ENCODE measurements at places on chromosomes 2 and 18.

DNA sequence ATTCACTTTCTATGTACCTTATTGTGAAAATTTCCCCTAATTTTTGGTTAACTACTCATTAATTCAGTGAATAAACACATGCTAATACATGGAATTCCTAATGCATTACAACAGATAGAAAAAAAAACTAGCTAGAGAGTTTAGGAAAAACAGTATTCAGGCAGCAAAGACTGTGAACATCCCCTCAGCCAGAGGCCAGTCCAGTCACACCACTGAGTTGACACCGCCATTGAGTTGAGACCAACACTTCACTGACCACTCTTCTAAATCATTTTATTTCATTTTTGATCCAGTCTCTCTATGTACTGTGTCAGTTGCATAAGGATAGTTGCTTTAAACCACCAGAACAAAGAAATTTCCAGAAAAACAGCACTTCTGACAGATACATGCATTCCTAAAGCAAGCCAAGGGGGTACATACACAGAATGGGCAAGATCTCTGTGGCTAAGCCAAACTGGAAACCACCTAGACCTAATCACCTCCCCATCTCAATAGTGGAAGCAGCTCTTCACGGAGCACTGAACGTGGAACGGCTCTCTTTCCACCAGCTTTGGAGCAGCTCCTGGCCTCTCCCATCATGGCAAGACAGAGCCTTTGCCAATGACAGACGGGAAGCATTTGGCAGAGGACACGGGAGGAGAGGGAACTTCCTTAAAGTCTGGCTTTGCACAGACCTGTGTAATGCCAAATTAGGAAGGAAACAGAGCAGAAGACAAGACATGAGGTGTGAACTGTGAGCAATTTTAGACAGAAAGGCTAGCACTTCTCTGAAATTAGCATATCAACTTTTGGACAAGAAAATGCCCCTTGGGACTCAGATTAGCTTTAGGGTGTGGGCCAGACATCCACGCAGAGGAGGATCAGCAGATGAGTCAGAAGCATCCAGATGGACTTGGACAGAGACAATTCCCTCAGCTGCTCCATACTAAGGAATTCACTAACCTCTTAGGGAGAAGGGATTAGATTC lies 36.4 kb downstream of the CACNB4 start:
- DNase-seq = no peak

DNA sequence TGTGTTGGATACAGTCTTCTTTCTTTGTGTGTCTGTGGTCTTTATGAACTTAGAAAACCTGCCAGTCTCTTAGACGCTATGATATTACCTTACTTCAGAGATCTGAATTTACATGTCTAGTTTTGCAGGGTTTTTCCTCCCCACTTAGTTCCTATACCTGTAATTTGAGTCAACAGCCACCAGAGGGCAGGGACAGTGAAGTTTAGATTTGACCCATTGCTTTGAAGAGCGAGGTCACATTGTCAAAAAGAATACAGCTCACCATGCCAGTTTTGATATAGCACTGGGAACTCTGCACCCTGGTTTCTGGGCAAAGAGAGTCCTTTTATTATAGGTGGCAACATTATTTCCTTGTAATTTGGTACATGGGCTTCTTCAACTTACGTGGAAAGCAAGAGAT lies 102.3 kb downstream of the MAPK4 start:
- DNase-seq = no peak

- no peak for DNase-seq
Measured at GRCh38 chr18:61900504-61901281, 7.9 kb upstream of the RNF152 start.

DNA sequence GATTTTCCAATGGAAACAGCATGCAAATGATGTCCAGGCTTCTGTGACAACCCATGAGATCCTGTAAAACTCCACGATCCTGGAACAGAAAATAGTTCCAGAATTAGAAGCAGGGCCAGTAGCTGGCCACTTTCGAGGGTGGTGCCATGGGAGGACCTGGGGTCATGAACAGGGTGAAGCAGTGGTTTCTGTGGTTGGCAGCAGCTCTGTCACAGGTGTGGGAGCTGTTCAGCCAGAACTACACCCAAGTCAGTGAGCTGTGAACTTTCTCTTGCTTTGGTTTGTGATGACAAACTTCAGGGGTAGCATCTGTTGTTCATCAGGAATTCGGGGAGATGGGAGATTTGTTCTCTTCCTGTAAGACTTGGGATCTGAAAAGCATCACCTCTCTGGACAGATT lies 314.4 kb upstream of the NT5C1B start:
- no peak for DNase-seq

DNA sequence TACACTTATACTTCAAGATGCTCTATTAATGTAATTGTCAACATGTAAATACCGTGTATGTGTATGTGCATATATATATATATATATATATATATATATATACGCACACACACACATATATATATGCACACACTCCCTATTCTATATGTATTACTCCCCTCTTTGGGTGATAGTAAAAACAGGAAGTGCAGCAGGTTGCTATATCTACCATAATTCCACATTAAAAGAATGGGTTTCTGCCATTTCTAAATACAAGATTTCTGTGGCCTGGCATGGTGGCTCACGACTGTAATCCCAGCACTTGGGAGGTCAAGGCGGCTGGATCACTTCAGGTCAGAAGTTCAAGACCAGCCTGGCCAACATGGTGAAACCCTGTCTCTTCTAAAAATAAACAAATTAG lies 77.0 kb downstream of the OTX1 start:
- DNase-seq = no peak

DNA sequence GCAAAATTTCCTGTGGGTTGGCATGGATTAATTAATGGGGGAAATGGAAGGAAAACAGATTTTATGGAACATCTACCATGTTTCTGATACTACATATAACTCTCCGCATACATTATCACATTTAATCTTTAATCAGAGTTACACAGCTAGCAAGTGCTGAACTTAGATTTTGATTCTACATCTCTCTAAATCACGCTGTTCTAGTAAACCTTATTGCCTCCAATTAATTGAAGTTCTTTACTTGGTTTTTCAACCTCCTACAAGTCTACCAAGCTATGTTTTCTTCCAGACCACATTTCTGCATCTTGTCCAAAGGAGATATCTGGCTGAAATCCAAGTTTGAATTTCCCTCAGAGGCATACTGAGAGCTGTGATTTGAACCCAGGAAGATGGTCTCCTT lies 125.8 kb upstream of the GAREM1 start:
- no peak for DNase-seq

- no peak for DNase-seq
Measured at GRCh38 chr2:41647468-41648050, 400.3 kb upstream of the PKDCC start.

GRCh38 chr2:156456616-156457015 lies 20.4 kb downstream of the GPD2 start:
- DNase-seq = no peak

- DNase-seq = no peak
Measured at GRCh38 chr2:156332284-156332533, 312 bp downstream of the NR4A2 start.

GRCh38 chr18:48780201-48780912 lies 170.4 kb downstream of the SMAD7 start:
- no peak for DNase-seq

DNA sequence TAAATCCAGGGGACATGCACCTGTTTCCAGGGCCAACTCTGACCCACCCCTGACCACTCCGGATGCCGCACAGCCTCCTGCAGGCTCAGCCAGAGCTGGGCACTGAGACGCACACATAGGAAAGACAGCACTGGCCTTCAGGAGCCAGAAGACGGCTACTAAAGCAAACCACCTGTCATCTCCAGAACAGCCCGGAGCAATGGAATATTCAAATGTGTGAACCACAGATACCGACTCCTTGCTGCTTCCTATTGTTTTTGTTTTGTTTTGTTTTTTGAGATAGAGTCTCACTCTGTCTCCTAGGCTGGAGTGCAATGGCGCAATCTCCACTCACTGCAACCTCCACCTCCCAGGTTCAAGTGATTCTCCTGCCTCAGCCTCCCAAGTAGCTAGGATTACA lies 94.0 kb downstream of the LAMA1 start:
- DNase-seq = no peak

GRCh38 chr2:184294831-184295230 lies 303.5 kb upstream of the ZNF804A start:
- DNase-seq = no peak
